T1000 (cell line): ENCODE measurements at places on chromosomes 3 and 15.

GRCh38 chr3:126446791-126447190, 28.9 kb downstream of the ZXDC start:
- DNase-seq: no peak

DNA sequence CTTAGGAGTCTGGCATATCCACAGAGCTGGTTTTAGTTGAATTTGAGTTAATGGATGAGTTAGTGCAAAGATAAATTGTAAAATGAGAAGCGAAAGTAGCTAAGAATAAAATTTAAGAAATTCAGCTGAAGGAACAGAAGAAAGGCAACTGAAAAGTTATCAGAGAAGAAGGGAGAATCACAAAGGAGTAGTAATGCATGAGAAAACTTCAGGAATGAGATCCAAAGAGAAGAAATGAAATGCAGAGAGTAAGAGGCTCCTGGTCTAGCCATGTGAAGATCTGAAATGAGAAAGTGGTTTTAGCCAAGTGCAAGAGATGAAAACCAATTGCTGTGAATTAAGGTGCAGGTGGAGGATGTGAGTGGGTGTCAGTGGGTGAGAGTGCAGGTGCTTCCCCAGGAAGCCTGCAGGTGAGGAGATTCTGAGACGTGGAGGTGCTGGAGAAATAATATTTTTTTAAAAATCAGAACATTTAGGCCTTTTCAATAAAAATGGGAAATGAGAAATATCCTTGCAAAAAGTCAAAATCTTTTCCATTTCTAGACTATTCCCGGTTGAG, 18.5 kb downstream of the KBTBD8 start:
- DNase-seq: no peak

GRCh38 chr15:74025436-74025835, 30.9 kb downstream of the PML start:
- DNase-seq: no peak

DNA sequence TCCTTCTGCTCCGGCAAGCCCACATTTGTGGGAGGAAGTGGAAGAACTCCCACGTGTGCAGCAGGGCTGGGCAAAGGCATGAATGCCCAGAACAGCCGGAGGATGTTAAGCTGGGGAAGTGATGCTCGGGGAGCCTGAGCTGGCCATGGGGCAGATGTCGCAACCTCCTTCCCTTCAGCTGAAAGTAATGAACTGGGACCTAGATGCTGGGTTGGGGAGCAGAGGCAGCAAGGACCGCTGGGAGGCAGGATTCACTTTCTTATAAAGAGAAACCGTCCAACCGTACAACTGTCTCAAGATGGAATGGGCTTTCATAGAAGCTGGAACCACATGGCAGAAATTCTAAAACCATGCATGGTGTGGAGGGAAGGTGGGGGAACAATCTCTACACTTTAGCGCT, 290.9 kb downstream of the OCA2 start:
- DNase-seq: no peak

- no peak for DNase-seq
Observed at GRCh38 chr3:43286841-43287499, 630 bp downstream of the SNRK start.

DNA sequence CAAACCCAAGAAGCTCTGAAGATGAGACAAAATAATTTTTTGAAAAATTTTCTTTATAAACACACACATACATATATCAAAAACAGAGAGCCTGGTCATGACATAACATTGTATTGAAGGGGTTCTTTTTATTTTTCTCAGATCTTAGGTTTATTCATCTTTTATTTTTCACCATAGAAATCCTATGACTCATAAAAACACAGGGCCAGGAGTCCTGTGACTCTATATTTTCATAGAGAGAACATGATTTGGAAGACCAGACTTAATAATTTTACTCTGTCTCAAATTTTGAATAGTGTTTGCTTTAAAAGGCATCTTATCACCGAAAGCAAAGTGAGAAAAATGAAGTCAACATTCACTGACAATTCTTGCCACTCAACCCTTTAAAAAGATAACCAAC, 57.7 kb downstream of the SUCNR1 start:
- DNase-seq: no peak

- DNase-seq: no peak
Observed at GRCh38 chr15:69215314-69216035, 55.0 kb downstream of the GLCE start.

- DNase-seq: no peak
Observed at GRCh38 chr15:93045191-93045785, 43.7 kb downstream of the RGMA start.

DNA sequence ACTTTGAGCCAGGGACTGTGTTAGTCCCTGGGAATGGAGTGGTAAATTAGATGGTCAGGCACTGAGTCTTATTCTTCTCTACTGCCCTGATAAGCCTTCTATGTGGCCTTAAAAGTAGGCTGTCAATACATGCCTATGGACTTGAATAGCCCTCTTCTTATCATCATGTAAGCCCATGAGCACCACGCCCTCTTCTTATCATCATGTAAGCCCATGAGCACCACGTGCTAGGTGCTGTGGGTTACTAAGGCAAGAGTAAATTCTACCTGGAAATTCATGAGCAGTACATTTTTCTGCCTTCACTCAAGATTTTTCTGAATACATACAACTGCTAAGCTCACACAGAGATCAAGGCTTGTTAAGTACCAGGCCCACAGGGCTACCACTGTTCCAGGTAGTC, 68.5 kb downstream of the DHX30 start:
- no peak for DNase-seq

DNA sequence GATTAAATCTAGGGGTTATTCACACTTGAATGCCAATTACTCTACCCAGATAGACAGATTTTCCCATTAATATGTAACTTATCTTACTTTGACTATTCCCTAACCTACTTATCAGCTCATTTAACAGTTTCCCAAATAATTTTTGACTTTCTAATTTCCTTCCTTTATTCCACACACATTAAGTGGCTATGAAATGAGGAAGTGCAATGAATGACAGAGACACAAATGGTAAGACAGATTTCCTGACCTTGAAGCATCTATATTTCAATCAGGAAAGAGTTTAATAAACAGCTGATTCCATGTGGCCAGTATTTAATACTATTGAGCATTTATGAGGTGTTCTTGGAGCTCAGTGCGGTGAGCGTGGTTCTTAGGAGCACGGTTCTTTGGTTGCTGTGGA, 78.8 kb downstream of the SLC7A14 start:
- DNase-seq: no peak

DNA sequence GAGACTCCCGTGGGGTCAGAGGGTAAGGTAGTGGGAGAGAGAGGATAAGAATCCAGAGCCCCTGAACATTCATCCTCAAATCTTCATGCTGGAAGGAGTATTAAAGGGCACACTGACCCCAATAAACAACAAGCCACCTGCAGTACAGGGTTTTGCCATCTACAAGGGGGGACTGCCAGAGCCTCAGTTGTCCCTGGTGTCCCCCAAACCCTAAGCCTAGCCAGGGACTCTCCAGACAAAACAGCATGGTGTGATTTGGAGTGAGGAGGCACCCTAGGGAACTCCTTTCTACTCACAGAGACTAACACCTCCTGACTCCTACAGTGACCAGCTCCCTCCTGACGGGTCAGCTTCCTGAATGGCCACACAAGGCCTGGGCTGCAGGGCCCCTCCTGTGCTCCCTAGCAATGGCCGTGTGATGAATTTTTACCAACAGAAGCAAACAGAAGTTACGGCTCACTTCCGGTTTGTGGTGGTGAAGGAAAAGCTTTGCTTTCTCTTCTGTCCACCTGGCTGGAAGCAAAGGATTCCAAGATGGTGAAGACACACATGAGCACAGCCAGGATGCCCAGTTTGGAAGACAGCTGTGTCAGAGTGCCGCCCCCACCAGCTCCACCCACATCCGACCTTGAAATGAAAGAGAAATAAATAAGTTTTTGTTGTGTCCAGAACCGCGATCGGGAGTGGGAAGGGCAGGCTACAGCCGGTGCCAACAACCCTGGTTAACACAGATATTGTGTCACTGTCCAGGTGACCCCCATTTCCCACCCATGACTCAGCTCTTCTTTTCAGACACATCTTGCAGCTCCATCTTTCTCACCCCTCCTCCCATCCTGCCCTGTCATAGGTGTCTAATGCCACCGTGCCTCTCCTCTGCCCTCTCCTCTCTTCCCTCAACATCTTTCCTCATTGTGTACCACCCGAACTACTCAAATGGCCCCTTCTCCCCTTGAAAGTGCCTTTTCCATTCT, 69.6 kb upstream of the ATP13A3 start:
- DNase-seq: no peak

DNA sequence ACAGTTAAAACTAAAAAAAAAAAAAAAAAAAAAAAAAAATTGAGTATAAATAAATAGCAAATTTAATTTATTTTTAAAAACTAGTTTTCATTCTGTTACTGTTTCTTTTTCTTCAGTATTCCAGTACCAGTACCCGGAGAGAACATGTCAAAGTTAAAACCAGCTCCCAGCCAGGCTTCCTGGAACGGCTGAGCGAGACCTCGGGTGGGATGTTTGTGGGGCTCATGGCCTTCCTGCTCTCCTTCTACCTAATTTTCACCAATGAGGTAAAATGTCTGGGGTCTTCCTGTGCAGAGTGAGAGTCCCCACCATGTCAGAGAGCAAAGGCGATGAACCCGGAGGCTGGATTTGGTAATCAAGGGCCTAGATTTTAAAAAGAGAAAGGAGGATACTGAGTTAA, 4.4 kb downstream of the TMEM43 start:
- no peak for DNase-seq

GRCh38 chr3:12833222-12834161, 7.9 kb downstream of the RPL32 start:
- no peak for DNase-seq

- no peak for DNase-seq
Observed at GRCh38 chr3:130539005-130539404, 22.0 kb downstream of the COL6A6 start.

DNA sequence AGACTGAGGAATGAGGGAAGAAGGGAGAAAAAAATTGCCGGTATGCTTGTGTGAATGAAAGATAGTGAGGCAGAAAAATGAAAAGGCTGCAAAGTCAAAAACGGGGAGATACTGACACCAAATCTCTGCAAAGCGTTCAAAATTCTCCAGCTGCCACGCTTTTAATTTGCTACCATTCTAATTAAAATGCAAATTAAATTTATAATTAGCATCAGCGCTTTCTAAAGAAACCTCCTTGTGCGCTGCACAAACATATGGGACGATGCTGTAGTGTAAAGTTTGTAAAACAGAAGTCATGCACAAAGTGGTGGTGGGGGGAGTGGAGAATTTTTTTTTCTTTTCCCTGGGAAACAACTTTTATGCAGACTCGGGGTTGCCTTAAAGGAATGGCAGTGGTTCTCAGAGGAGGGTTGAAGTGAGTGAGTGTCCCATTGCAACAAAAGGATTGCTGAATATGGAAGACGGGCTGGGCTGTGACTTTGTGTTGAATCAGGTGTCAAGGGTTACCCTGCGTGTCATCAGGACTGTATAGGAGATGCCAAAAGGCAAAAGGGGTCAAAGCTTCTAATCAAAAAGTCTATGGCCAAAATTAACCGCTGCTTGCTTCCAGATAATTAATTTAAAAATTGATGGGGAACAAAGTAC, 472.2 kb downstream of the NR2F2 start:
- no peak for DNase-seq

DNA sequence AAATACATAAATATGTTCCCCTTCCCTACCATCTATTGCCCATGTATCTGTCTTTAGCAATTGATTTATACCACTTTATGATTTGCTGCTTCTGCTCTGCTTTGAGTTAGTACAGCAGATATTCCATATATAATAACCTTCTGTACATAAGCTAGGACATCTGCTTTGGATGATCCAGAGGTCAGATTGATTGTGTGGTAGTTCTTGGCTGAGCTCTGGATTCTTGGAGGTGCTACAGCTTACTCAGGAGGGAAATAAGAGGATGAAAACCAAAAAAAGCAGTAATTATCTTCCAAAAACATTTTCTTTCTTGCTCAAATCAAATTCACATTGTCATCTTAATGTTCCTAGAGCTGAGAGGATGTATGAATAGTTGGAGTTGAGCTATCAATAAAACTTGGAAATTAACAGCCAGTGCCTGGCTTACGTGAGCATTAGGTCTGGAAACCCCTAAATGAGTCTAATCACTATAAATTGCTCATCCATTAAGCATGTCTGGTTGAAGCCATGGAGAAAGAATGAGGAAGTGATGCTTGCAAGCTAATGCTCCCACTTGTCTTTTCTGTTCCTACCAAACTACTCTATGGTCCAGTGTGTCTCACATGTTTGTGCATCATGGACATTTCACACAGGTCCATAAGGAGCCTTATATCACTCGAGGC, 36.3 kb upstream of the TMEM42 start:
- no peak for DNase-seq

GRCh38 chr3:181302960-181303359, 313.4 kb upstream of the DNAJC19 start:
- no peak for DNase-seq

- no peak for DNase-seq
Observed at GRCh38 chr15:29681946-29682345, 140.3 kb downstream of the TJP1 start.

- no peak for DNase-seq
Observed at GRCh38 chr3:71511446-71511845, 72.1 kb downstream of the FOXP1 start.

DNA sequence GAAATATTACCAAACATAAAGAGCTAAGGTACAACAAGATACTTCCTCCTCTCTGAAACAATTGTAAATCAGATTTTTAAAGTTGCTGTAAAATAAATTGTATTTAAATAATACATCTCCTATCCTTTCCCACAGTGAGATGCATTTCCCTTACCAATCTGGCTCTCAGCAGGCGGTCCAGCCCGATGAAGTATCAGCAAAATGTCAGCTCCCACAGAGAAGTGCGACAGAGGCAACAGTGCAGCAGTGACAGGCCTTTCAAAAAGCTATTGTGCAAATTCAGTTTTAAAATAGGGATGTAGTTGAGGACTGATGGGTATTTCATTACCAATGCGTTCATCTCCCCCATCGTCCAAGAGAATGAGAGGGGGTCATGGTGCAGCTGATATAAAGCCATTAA, 733.2 kb upstream of the GOLIM4 start:
- DNase-seq: no peak

GRCh38 chr15:101723171-101723873, 951 bp downstream of the TARS3 start:
- no peak for DNase-seq

DNA sequence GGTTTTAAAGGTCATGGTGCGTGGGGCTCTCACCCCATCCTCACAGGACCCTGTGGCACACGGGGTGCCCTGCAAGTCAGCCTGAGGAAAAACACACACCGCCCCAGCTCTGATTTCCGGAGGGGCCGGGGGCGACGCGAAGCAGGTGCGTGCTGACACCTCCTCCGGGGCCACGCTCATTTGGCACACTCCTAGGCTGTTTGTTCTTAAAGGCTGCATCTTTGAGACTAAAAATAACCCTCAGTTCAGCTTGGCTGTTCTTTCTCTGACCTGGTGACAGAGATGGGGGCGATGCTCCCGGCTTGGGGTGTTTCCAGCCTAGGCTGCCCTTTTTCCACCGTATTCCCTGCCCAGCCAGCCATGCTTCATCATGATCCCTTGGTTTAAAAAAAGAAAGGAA, 141.5 kb upstream of the TPM1 start:
- DNase-seq: no peak

DNA sequence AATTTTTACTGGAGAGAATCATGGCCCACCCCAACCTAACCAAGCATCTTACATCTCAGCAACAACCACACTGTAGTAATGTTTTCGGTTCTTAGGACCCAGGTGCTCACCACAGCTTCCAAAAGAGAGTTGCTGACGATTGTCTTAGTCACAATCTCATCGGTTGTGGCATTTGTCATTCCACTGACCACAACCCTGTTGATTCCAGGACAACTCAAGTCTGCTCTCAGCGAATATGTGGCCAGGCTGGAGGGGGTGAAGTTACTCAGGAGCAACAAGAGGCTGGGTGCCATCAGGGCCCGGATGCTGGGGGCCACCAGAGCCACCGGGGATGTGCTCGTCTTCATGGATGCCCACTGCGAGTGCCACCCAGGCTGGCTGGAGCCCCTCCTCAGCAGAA, 25.9 kb downstream of the GALNT15 start:
- no peak for DNase-seq
